SJCRH30 (cell line): ENCODE measurements at places on chromosomes 4 and X.

DNA sequence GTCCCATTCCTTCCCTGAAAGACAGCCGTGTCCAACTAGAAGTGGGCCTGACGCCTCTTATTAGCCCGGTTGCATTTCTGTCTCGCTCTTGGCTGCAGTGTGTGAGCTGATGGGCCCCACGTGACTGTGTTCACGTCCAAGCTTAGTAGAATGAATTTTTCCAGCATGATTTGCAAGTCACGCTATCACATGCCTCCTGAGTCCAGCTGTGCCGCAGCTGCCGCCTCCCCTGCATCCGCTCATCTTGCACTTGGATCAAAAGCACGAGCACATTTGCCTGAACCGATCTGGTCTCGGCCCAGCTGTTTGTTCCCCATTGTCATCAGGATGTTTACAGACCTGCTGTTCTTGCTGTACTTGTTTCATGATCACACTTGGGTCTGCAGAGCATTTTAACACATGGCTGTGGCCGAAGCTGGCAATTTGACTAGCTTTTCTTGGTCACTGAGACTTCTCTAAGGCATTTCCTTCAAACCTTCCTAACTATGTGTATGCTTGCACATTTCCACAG, 126.5 kb downstream of the KIT start:
- peak; percentile 92 for DNase-seq

GRCh38 chr4:15373363-15373762, 54.5 kb upstream of the C1QTNF7 start:
- no peak for DNase-seq

- DNase-seq, result no peak
Observed at GRCh38 chrX:153884590-153884989, 1.4 kb downstream of the L1CAM start.

GRCh38 chr4:7732263-7732662, 207.4 kb downstream of the AFAP1 start:
- DNase-seq, result no peak

DNA sequence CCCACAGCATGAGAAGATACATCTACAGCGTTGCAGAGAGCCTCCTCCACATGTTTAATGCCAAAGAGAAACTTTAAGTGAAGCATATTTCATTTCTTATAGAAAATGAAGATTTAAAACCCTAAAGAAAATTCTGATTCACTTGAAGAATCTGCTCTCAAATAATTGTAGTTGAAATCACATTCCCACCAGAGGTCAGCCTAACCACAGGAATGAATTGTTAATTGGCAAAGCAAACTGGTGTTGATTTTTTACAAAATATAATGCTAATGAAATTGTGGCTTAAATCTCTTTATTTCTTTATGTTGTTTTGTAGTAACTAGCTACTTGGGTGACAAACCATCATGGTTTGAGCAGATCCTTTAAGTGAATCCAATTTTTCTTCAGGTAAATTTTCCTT, 31.1 kb upstream of the WDR17 start:
- peak; percentile 40 for DNase-seq

DNA sequence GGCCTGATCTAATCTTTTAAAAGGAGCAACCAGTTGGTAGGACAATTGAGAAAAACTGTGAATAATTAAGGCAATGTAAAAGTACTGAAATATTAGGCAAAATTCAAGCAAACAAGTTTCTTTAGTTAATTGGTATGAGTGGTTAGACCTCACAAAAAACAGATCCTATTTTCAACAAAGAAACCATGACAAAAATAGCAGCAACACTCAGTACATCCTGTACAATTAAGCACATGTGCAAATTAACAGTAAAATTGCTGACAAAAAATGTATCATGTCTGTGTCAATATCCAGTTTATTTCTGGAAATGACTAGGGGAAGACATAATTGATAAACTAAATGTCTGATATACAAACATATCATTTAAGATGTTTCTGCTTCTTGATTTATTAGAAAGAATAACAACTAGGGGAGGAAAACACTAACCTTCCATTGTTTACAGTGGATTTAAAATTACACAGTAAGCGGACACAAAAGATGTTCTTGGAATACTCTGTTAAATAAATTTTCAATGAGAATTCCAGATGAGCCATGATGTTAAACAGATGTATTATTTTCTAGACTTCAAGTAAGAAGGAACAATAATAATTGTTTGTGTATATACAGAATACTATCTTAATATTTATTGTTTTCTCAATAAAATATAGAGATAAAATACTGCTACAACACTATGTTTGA, 638.9 kb downstream of the SPRY1 start:
- no peak for DNase-seq
